ENCODE measurements at places on chromosomes 1 and 21.

- no peak for DNase-seq
These were observed 7.7 kb upstream of the PPM1J start for GRCh38 chr1:112722601-112723510.

- peak; percentile 71 for DNase-seq
These were observed 6.7 kb downstream of the LMO4 start for GRCh38 chr1:87335175-87335884.

DNA sequence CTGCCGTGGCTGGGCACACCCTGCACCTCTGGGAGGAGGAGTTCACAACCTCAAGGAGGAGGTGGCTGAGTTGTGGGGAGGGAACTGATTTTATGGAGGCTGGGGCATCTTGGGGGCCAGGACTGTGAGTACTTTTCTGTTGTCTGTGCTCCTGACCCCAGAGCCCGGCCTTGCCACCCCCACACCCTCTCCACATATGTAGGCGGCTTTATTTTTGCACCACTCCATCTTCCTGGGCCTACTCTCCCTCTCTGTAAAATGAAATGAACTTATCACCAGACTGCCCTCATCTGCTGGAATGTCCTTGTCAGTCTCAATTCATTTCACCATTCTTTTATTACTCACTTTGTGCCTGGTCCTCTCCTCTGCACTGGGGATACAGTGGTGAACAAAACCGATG is 12.8 kb downstream of the FOXD2 start:
- no peak for DNase-seq

DNA sequence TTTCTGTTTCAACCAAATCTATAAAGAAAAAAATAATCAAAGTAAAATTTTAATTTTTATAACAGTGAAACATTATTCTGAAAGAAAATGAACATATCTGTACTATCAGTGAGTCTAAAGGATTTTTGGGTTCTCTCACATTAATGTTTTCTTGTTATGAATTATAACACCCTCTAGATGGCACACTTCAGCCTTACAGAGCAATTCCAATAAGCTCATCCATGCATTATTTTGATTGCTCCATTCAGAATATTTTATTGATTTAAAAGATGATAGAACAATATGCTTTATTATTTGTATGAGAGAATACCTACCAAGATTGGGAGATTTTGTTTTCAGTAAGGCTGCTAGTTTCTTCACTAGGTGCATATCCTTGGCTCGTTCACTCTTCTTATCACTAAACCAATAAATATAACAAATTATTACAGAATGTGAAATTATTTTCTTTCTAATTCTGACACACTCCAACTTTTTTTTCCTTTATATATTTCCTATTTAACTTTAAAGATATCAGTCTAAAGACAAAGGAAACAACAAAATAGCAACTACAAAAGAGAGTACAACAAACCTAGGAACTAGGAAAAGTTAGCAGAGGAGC is 82.4 kb downstream of the RAB3GAP2 start:
- DNase-seq = no peak

DNA sequence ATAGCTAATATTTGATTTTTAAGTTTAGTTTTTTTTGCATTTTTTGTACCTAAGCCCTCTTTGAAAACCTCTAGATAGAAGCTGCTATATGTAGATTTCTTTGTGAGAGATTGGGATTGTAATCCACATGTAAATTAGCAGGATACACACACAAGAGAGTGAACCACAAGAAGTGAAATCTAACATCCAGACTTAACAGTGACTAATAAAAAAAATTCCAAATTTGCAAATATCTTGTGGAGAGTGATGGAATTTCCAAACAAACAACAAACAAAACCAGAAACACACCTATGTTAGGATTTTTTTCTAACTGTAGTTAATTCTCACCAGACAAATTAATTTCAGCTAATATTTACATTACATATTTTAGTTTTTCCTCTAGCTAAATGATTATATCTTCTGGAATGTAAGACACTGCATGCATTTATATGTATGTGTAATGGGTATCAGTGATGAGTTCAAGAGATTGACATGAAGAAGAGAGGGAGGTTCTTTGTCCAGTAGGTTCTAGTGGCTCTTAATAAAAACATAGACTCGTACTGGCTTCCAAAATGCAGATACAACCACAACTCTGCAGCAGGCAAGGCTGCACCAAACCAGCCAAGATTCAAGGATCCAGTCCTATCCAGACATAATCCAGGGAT is 12.8 kb downstream of the CLDN17 start:
- DNase-seq = no peak

DNA sequence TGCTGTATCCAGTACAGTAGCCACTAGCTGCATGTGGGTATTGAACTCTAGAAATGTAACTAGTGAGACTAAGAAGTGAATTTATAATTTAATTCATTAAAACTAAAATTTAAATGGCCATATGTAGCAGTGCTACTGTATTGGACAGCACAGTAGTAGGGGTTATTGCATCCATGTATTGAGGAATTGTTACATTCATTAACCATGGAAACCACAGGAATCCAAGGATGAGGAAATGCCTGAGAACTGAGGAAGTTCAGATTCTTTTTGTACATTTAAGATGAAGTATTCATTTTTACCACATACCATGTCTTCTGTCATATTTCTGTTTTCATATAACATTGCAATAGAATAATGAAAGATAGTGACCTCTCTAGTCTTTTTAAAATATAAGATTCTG is 2.6 kb downstream of the MTF2 start:
- DNase-seq = no peak

- no peak for DNase-seq
These were observed 84.3 kb downstream of the PTPN14 start for GRCh38 chr1:214467078-214467585.

DNA sequence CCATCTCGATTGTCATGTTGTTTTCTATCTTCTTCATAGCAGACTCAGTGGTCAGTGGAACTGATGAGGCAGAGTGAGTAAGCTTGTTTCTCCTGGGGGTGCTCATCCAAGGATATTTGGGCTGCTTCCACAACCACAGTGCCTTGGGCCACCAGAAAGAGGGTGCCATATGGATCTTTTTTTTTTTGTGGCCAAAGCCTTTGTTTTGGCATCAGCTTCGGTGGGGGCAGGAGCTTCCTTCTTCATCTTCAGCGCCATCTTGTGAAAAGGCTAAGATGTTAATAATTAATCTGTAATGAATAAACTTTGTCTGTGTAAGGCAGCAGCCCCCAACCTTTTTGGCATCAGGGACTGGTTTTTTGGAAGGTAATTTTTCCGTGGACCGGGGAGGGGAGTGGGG is 6.6 kb upstream of the PLPP3 start:
- no peak for DNase-seq

DNA sequence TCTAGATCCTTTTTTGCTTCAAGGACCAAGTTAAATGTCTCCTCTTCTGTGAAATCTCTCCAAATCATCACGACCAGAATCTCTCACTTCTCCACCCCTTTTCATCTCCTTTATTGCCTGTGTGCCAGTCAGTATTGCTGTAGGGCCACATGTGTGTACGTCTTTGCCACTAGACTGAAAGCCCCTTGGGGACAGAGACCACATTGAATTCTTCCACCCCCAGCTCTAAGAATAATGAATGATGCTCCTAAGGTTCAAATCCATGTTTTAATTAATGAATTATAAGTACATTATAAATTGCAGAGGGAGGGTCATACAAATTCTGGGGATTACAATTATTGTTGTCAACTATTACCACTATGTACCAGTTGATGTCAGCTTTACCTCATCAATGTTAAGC is 343.8 kb downstream of the USP25 start:
- no peak for DNase-seq

DNA sequence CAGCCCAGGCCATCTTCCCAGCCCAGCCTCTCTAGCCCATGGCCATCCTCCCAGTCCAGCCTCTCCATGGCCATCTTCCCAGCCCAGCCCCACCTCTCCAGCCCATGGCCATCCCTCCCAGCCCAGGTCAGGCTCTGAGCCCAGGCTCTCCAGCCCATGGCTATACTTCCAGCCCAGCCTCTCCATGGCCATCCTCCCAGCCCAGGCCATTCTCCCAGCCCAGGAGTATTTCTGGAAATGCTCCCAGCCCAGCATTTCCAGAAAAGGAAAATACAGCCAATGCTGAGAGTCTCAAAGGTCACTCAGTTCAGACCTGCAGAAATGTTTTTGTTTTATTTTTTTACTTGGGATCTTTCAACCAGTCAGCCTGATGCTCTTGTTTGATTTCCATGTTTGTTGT is 70.0 kb upstream of the ZNF281 start:
- no peak for DNase-seq

- DNase-seq = no peak
These were observed 373.4 kb downstream of the NEGR1 start for GRCh38 chr1:71908871-71909390.

GRCh38 chr1:93845538-93846205 is 33.3 kb downstream of the DNTTIP2 start:
- DNase-seq = peak; percentile 28

- DNase-seq = peak; percentile 96
These were observed at the start of gene KIF1B for GRCh38 chr1:10209905-10210810. TSS of gene KIF1B (plus strand) at chr1:10210570. CDS start at chr1:10232329, 21,759 bp downstream.

DNA sequence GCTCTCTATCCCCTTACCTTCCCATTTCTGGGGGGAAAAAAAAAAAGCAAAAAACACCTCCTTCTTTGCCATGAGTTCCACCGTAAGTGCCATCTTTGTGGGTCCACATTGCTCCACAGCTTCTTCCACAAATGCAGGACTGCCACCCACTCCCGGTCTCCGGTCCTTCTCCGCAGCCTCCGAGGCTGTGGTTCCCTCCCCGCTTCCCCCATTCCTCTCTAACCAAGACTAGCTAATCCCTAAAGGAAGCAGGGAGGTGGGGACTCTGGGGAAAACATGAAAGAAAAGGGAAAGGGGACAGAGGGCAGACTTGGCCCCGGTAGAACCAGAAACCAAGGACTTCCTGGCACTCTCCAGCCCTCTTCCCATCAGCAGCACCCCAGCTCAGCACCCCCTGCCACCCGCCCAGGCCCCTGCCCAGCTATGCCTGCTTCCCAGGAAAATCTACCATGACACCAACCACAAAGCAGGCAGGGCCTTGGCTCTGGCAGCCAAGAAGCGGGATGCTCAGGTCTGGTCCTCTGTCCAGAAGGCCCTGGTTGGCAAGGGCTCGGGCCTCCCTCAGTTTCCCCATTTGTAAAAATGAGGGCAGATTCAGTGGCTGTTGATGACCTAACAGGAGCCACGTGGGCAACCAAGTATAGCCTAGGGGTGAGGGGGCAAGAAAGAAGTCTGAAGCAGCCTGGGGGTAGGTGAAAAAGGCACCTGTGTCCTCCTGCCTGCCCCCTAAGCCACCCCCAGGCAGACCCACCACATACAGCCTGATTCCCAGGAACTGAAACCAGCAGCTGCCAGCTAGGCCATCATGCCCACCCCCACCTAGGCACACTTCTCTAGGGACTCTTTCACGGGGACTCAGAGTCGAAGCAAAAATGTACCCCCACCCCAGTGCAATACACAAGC is 2.5 kb downstream of the EPHA2 start:
- no peak for DNase-seq

DNA sequence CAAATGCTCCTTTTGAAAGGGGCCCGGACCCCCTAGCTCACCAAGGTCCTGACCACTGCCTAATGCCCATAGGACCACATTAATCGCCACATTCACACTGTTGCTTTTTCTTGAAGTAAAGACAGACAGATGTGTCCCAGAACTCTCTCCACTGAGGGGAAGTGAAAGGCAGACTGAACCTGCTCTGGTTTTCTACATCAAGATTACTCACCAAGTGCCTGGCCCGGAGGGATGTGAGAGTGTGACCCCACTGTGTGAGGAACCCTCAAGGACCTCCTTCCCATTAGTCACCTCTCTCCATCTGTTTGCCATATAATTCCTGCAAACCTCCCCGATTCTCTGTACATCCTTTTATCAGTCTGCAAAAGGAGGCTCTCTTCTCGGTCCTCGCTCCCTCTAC is 381.5 kb downstream of the OMA1 start:
- no peak for DNase-seq

DNA sequence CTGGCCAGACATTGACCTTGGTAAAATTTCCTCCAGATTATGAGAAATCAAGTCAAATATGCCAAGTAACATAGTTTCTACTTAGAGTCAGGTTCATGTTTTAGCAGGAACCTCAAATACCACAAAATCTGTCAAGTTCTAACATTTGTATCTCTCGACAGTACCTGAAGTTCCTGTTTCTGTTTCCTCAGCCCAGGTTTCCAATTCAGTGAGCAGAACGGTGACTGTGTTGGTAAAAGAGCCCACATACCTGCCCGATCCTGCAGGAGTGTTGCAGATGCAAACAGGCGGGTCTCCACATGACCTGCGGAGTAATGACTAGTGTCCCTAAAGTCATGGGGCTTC is 57.9 kb upstream of the LGALS8 start:
- DNase-seq = peak; percentile 16

All from activated CD4-positive, alpha-beta T cell treated with anti-CD3 and anti-CD28 coated beads, Interleukin-2, amount 10 ng/mL, durations not matched to agents 7 days and 5 days (primary cell).